ENCODE measurements at places on chromosomes 6 and 20.

- no peak for DNase-seq
These were observed 23.0 kb downstream of the GMDS start for GRCh38 chr6:2222275-2222842.

DNA sequence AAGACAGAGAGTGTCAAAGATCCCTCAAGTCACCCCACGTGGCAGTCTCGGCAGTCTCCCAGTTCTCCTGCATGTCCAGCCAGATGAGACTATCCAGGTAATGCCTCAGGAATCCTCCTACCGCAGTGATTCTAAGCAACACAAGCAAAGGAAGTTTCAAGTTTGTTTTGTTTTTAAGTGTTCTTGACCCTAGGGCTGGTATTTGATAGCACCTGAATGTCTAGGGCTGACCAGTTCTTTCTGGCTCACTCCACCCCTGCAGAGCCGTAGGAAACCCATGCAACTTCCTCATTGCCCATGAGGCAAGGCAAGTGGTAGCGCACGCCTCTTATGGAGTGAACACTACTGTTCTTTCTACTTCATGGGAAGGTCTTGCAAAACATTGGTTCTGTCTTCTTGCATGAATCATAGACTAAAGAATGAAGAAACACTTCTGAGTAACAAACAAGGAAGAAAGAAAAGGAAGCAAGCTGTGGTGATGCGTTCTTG lies 24.8 kb upstream of the FOXQ1 start:
- no peak for DNase-seq

DNA sequence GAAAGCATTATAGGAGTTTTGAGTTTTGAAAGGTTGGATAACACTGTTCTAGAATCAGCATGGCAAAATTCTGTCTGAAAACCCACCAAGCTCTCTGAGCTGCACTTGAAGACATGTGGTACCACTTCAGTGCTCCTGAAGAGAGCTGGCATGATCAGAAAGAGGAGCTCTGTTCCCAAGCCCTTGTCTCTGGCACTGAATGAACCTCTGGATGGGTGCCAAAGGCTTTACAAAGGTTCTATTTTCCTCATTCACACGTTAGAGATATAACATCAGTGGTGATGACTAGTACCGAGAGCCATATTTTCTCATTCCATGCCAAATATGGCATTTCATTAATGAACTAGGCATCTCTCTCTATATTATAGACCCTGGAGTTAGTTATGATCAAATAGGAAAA lies 301.8 kb upstream of the ID4 start:
- no peak for DNase-seq

DNA sequence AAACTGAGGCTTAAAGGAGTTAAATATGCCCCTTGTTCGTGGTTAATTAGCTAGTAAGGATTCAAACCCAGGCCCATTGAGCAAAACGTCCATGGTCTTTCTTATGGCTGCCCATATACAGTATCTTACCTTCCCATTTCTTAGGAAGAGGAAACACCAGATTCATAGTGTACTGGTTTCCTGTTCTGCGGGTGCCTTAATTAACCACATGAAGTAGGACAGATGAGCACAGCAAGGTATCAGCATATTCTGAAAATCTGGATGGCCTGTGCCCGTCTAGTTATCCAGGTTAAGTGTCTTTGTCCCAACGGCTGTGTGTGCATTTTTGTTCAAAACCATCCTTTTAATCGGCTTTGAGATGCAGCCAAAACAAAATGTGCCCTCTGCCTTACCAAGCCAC lies 93.4 kb upstream of the TRAF3IP2 start:
- DNase-seq = no peak

- DNase-seq = no peak
These were observed 166.7 kb downstream of the DLL1 start for GRCh38 chr6:170124150-170124549.

DNA sequence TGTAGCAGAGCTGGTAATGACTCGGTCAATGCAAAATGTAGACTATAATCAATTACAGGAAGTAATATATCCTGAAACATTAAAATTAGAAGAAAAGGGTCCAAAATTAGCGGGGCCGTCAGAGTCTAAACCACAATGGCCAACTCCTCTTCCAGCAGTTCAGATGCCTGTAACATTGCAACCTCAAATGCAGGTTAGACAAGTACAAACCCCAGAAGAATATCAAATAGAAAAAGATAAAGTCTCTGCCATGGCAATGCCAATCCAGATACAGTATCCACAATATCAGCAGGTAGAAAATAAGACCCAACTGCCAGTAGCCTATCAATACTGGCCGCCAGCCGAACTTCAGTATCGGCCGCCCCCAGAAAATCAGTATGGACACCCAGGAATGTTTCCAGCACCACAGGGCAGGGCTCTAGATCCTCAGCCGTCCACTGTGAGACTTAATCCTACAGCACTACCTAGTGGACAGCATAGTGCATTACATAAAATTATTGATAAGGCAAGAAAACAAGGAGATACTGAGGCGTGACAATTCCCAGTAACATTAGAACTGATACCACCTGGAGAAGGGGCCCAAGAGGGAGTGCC lies 158.4 kb downstream of the GPX5 start:
- DNase-seq = peak; percentile 18

DNA sequence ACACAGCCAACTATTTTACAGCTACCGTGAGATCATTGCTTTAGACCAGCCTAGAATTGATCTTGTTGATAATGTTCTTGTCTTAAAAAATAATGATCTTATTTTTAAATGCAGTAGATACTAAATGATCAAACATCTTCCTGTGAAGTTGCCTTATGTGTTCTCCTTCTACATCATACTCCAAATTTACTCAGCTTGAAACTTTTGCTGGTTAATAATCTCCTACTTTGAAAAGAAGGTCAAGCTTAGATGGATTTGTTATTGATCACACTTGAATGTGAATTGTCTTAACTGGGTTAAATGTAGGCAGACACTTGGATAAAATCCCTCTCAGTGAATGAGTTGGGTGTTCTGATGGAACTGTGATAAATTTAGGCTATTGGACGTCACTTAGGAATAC lies 91.9 kb downstream of the HAO1 start:
- no peak for DNase-seq

- no peak for DNase-seq
These were observed 152.2 kb downstream of the MAFB start for GRCh38 chr20:40536808-40537207.

DNA sequence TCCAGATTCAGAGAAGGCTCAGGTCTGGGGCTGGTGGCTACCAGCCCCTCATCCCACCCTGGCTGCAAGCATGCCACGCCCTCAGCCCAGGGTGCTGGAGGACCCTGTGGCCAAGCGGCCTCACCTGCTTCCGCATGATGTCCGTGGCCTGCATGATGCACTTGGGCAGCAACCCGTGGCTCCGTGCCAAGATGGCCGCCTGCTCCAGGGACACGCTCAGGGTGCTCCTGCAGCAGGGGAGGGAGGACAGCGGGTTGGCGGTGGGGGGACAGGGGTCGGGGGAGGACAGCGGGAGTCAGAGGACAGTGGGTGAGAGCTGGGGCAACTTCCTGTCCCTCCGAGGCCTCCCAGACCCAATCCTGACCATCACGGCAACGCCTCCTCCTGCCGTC lies 200.1 kb downstream of the PREX1 start:
- DNase-seq = no peak

GRCh38 chr20:37943501-37944455 lies 40.9 kb downstream of the VSTM2L start:
- DNase-seq = no peak

DNA sequence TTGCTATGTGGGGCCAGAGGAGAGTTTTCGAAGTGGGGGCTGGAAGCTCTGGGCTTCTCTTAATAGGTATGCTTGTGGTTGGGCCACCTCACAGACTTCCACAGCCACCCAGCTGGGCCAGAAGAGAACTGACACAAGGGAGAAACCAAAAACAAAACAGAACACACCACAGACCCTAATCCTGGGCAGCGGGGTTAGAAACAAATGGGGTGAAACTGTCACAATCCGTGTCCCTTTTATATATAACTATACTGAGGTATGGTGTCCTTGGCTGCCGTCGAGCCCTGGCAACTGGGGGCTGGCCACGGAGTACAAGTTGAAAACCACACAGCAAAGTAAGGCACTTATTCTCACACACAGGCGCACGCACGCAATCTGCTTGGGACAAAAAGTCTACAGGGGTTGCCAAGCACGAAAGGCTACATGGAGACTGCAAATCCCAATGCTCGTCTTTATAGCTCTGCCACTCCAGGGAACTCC lies 78.3 kb downstream of the TRAM2 start:
- DNase-seq = no peak

- DNase-seq = no peak
These were observed 13.6 kb upstream of the CEP85L start for GRCh38 chr6:118665011-118665410.

GRCh38 chr6:34190504-34191122 lies 44.7 kb upstream of the GRM4 start:
- DNase-seq = peak; percentile 21

DNA sequence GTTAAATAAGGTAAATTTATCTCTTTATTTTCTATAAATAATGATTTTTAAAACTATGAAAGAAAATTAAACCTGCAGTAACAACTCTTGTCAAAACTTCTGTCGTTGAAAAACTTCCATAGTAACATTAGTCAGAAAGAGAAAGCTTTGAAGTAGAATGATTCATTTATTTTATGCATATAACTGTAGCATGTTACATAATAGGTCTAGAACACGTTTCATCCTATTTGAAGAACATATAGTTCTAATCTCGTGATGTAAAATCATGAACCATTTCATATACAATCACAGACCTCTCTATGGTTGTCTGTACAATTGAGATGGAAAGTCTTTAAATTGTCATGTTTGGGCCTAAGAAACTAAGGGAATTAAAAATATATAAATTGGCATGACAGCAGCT lies 61.3 kb upstream of the MYLIP start:
- no peak for DNase-seq

DNA sequence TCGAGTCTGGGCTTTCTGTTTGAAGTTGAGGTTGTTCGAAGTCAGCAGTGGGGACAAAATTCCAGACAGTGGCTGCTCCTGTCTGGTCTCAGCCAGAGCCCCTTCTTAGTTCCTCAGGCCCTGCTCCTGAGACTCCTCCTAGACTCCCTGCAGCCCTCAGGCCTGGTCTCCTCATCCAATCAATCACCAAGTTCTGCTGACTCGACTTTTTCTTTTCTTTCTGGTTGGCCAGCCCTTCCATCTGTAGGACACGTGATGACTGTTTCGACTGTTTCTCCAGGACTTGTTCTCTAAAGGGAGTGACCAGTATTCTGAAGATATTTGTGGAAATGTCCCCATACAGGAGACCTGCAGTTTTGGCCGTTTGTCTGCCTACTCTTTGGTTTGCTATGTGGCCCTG lies 19.5 kb downstream of the PPP1R3G start:
- no peak for DNase-seq

DNA sequence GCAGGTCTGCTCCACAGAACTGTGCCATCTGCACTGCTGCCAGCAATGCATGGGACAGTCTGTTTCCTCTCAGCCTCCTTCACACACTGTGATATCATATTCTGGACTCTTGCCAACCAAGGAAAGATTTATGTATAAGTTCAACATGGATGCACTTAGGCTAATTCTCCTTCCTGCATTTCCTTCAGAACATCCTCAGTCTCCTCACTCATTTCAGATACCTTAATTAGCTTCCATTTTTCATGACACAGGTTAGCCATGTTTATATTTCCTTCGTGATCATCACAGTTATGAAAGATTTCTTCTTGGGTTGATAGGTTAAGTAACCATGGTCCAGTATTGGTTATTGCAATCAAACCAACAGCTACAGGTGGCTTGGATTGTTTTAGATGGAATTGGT lies 46.4 kb upstream of the DDR1 start:
- no peak for DNase-seq

- no peak for DNase-seq
These were observed 713.4 kb downstream of the CD109 start for GRCh38 chr6:74409447-74409846.

DNA sequence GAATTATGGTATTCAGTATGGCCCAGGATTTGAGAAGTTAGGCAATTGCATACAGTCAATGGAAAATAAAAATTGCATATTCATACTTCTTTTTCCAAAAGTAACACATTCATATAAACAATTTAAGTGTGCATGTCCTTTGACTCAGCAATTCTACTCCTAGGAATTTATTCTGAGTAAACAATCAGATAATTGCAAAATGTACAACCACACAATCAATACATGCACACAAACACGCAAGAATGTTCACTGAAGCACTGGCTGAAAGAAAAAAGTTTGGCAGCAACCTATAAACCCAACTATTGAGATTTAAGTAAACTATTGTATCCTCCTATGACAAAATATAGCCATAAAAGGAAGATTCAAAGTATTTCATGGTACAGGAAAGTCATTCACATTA lies 1.6 kb downstream of the CYP39A1 start:
- no peak for DNase-seq

DNA sequence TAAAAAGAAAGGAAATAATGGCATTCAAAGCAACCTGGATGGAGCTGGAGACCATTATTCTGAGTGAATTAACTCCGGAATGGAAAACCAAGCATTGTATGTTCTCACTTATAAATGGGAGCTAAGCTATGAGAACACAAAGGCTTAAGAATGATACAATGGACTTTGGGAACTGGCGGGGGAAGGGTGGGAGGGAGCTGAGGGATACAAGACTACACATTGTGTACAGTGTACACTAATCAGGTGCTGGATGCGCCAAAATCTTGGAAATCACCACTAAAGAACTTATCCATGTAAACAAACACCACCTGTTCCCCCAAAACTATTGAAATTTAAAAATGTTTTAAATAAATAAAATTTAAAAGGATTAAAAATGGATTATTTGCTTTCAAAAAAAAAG lies 4.1 kb upstream of the HLA-E start:
- DNase-seq = no peak

DNA sequence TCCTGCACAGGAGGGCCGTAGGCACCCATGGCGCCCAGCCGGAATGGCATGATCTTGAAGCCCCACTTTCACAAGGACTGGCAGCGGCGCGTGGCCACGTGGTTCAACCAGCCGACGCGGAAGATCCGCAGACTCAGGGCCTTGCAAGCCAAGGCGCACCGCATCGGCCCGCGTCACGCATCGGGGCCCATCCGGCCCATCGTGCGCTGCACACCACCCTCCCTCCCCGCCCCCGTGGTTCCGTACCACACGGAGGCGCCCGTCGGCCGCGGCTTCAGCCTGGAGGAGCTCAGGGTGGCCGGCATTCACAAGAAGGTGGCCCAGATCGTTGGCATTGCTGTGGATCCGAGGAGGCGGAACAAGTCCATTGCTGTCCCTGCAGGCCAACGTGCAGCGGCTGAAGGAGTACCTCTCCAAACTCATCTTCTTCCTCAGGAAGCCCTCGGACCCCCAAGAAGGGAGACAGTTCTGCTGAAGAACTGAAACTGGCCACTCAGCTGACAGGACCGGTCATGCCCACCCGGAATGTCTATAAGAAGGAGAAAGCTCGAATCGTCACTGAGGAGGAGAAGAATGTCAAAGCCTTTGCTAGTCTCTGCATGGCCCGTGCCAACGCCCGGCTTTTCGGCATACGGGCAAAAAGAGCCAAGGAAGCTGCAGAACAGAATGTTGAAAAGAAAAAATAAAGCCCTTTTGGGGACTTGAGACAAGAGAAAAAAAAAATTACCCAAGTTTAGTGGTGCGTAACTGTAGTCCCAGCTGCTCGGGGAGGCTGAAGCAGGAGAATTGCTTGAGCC lies 9.9 kb upstream of the NCOA5 start:
- DNase-seq = peak; percentile 48

Measured in endothelial cell (in vitro differentiated cells).